CD4-positive, alpha-beta T cell treated with Interferon alpha-2 for 1 hour (primary cell): ENCODE measurements at places on chromosomes 2 and 18.

GRCh38 chr2:219253753-219254589, at the start of gene TUBA4A:
Gene TUBA4A, minus strand, starts transcription at chr2:219253918. Its CDS starts 60 bp downstream, at chr2:219253858.
- peak; percentile 91 for DNase-seq

GRCh38 chr2:26671691-26672090, 20.8 kb upstream of the KCNK3 start:
- no peak for DNase-seq

DNA sequence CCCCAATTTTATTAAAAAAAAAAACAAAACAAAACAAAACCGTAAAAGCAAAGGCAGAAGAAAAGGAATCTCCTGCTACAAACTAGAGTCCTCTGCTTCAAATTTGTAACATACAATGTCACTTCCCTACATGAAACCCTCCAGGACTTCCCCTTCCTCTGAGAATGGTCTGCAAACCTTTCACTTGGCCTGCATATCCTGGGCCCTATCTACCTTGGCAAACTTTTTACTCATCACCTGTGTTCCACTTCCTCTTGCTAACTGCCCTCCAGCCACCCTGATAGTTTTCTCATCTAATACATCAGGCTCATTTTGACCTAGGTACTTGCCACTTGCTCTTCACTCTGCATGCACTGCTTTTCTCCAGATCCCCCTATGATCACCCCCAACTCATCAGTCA, 255.5 kb downstream of the ETAA1 start:
- no peak for DNase-seq

- no peak for DNase-seq
These were observed 34.7 kb downstream of the NPHP1 start for GRCh38 chr2:110170102-110170501.

GRCh38 chr2:145622285-145622684, 1102.4 kb upstream of the ZEB2 start:
- DNase-seq = no peak

GRCh38 chr2:228652366-228652765, 470.9 kb upstream of the SPHKAP start:
- DNase-seq = no peak

DNA sequence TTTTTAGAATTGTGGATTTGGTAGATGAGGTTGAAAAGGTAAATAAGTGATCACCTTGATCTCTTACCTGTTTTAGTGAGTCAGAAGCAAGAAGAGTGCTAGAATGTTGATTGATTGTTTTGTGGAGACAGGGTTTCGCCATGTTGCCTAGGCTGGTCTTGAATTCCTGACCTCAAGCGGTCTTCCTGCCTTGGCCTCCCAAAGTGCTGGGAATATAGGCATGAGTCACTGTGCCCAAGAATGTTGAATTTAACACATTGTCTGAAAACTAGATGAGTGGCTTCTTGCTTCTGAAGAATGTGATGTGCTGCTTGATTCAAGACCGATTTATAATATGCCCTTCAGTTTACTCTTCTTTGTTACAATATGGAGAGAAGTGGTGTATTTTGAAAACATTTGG, 121.3 kb downstream of the FMNL2 start:
- no peak for DNase-seq

DNA sequence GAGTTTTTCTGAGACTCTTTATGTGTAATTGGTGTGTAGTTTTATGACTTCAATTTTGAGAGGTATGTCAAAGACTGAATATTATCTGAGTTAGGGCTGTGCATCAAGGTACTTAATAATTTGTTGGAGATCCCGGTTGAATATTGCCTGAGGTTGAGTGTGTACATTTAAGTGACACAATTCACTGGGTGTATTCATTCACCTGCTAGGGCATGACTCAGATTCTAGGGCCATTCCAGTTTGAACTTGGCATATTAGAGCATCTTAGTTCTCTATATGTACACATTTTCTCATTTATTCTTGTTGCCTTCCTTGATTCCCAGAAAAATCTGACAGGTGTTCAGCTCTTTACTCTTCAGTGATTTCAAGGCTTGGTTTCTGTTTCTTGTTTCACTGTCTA, 12.5 kb downstream of the MAP4K4 start:
- no peak for DNase-seq

- no peak for DNase-seq
These were observed 156.6 kb upstream of the NOSTRIN start for GRCh38 chr2:168645696-168646338.

GRCh38 chr2:151775057-151775740, 40.9 kb upstream of the NEB start:
- DNase-seq = no peak

DNA sequence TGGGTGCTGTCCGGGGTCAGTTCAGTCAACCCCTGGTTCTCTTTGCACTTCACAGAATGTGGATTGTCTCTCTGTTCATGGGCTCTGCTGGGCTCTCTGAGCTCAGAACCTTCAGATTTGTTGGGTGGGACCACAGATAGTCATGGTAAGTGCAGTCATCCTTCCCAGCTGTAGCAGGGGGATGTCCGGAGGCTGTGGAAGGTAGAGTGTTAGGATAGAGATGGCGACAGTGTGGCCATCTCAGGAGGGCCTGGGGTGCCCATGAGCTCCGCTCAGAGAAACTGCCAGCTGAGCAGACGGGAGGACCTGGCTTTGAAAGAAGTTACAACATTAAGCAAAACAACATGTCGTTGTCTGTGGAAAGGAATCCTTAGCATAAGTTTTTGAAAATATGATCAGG, 149.8 kb downstream of the FAM210A start:
- no peak for DNase-seq
